ENCODE measurements at places on chromosomes 7 and 10.

DNA sequence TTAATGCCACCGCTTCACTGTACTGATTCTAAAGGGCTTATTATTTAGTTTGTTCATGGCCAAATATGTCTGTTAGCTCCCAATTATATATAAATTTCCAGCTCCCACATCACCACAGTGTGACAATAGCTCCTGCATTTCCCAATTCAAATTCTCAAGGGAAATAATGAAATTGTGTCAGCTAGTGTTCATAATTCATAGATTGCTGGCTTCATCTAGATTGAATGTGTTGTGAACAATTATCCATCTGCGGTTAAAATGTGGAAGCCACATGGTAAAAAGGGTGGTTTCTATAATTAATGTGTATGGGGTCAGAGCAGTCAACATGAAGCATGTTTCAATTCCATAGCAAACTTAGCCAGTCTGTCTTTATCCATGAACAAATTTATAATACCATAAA lies 154.3 kb downstream of the SEMA3E start:
- H3K27ac ChIP-seq = no peak overlapping the region
- H3K4me1 ChIP-seq = no peaks in the 10 kb centered on the region
- H3K27me3 ChIP-seq = no peaks in the 10 kb centered on the region
- no peak overlapping the region for H3K4me3 ChIP-seq
- H3K36me3 ChIP-seq = no peaks in the 10 kb centered on the region

GRCh38 chr10:11002485-11002884 lies 15.2 kb upstream of the CELF2 start:
- H3K4me1 ChIP-seq = no peaks in the 10 kb centered on the region
- no peak for DNase-seq
- H3K27me3 ChIP-seq = no peaks in the 10 kb centered on the region
- no peak overlapping the region for H3K27ac ChIP-seq
- no peak overlapping the region for H3K4me3 ChIP-seq
- no peaks in the 10 kb centered on the region for H3K36me3 ChIP-seq

GRCh38 chr10:75335191-75335590 lies 66.4 kb downstream of the ZNF503 start:
- H3K27ac ChIP-seq = no peak overlapping the region
- DNase-seq = no peak
- H3K4me3 ChIP-seq = no peak overlapping the region
- no peaks in the 10 kb centered on the region for H3K4me1 ChIP-seq
- H3K27me3 ChIP-seq = no peaks in the 10 kb centered on the region

- DNase-seq = no peak
- no peaks in the 10 kb centered on the region for H3K36me3 ChIP-seq
- H3K27me3 ChIP-seq = no peaks in the 10 kb centered on the region
- H3K4me3 ChIP-seq = no peak overlapping the region
Observed at GRCh38 chr7:159062569-159062968, 82.1 kb downstream of the VIPR2 start.

DNA sequence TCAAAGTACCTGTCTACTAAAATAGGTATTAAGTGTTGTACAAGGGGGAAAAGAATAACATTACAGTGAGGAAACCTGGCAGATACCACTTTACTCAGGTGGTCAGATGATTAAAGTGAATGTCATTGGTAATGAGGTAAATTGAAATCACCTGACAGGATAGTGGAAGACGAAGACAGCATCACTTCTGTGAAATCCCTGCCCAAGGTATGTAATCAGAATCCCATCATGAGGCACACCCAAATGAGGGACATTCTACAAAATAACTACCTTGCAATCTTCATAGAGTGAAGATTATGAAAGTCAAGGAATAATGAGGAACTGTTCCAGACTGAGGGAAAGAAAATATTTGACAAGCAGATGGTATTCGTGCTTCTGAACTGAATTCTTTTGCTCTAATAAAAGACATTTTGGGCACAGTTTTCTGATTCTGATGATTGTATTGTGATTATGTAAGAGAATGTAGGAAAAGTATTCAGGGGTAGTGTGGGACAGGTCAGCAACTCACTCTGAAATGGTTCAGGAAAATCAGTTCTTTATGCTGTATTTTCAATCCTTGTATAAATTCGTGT lies 33.3 kb upstream of the ARMS2 start:
- no peak overlapping the region for H3K4me3 ChIP-seq
- no peaks in the 10 kb centered on the region for H3K27me3 ChIP-seq
- no peaks in the 10 kb centered on the region for H3K36me3 ChIP-seq
- DNase-seq = no peak
- no peak overlapping the region for H3K27ac ChIP-seq

- H3K27ac ChIP-seq = no peak overlapping the region
- H3K36me3 ChIP-seq = no peaks in the 10 kb centered on the region
- H3K27me3 ChIP-seq = no peaks in the 10 kb centered on the region
Observed at GRCh38 chr10:27536437-27536836, 32.3 kb downstream of the RAB18 start.

DNA sequence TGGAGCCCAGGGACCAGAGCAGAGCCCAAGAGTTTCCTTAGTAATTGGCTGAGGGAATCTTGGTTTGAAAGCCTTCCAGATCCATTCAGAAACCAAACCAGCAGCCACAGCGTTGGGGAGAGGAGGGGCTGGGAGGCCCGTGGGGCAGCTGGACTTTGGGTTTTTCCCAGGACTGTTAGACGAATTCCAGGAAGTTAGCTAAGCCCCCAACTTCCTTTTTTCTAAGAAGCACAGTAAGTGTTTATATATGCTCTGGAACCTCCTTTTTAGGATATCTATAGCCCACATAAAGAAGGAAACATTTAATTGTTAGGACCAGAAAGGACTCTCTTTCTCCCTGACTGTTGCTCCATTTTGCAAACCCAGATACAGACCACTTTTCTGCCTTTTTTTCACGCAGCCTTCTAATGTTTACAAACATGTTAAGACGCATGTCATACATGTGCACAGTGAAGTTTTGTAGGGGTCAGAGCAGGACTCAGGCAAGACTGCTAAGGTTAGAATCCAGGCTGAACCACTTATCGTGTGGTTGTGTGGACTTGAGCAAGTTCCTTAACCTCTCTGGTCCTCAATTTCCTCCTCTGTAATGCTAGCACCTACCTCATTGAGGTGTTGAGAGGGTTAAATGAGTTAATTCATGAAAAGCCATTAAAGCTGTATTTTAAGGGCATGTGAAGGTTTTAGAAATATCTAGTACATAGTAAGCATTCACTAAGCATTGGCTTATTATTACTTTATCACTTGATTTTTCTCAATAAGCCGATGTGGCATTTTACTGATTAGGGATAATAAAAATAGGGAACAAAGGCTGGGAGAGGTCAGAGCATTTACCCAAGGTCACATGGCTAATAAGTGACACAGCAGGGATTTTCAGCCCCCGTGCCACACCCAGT lies 42.4 kb downstream of the TBATA start:
- no peak overlapping the region for H3K27ac ChIP-seq
- H3K36me3 ChIP-seq = no peaks in the 10 kb centered on the region
- no peak overlapping the region for H3K4me3 ChIP-seq
- no peak for DNase-seq
- H3K27me3 ChIP-seq = no peaks in the 10 kb centered on the region
- peaks cover 31% of the 10 kb centered on the region for H3K4me1 ChIP-seq

DNA sequence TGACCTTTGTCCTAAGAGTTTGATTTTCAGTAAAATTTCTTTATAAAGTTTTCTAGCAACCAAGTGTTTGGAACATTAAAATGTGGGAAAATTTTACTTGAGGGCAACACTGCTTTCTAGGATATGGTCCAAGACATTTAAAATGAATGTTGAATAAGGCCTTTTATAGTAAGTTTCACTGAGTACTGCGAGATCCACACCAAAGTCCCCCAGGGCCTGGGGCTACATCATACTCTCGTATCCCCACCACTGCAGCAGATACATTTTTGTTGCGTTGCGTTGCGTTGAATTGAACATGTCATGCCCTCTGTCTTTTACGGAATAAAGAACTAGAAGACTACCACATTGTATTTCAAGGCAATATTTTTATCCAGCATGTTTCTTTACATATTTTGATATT lies 44.5 kb downstream of the PRTFDC1 start:
- no peaks in the 10 kb centered on the region for H3K36me3 ChIP-seq
- H3K4me1 ChIP-seq = no peaks in the 10 kb centered on the region
- no peak overlapping the region for H3K4me3 ChIP-seq
- no peaks in the 10 kb centered on the region for H3K27me3 ChIP-seq
- no peak for DNase-seq

- DNase-seq = no peak
- no peaks in the 10 kb centered on the region for H3K36me3 ChIP-seq
- H3K4me1 ChIP-seq = no peaks in the 10 kb centered on the region
- no peak overlapping the region for H3K27ac ChIP-seq
- H3K4me3 ChIP-seq = no peak overlapping the region
Observed at GRCh38 chr7:106693677-106694353, 32.9 kb upstream of the CCDC71L start.

- no peak overlapping the region for H3K4me3 ChIP-seq
- H3K36me3 ChIP-seq = no peaks in the 10 kb centered on the region
- no peaks in the 10 kb centered on the region for H3K4me1 ChIP-seq
- no peak overlapping the region for H3K27ac ChIP-seq
- DNase-seq = no peak
Observed at GRCh38 chr7:100190048-100190711, 12.5 kb downstream of the STAG3 start.

GRCh38 chr7:84058311-84059076 lies 136.1 kb downstream of the SEMA3A start:
- H3K4me3 ChIP-seq = no peak overlapping the region
- DNase-seq = no peak

GRCh38 chr10:118564652-118565051 lies 30.8 kb downstream of the PRLHR start:
- H3K36me3 ChIP-seq = no peaks in the 10 kb centered on the region
- peaks cover 3% of the 10 kb centered on the region for H3K4me1 ChIP-seq
- H3K27me3 ChIP-seq = no peaks in the 10 kb centered on the region
- DNase-seq = peak; percentile 69
- H3K4me3 ChIP-seq = no peak overlapping the region

DNA sequence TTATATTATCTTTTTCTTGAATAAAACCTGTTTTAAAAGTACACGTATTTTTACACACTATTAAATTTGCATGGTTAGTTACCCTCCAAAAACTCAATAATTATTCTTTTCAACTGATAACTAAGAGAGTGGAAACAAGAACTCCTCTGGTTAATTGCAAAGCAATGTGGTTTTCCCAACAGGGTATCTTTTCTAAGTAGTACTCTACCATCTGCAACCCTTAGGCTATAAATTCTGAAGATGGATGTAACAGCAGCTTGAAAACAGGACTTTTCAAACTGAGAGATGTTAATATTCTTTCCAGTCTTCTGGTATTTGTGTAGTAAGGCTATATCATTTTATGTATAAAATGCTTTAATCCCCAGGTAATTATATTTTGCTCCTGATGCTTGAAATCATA lies 916.1 kb upstream of the POT1 start:
- H3K36me3 ChIP-seq = no peaks in the 10 kb centered on the region
- no peaks in the 10 kb centered on the region for H3K4me1 ChIP-seq
- no peaks in the 10 kb centered on the region for H3K27me3 ChIP-seq
- no peak overlapping the region for H3K27ac ChIP-seq
- no peak overlapping the region for H3K4me3 ChIP-seq

DNA sequence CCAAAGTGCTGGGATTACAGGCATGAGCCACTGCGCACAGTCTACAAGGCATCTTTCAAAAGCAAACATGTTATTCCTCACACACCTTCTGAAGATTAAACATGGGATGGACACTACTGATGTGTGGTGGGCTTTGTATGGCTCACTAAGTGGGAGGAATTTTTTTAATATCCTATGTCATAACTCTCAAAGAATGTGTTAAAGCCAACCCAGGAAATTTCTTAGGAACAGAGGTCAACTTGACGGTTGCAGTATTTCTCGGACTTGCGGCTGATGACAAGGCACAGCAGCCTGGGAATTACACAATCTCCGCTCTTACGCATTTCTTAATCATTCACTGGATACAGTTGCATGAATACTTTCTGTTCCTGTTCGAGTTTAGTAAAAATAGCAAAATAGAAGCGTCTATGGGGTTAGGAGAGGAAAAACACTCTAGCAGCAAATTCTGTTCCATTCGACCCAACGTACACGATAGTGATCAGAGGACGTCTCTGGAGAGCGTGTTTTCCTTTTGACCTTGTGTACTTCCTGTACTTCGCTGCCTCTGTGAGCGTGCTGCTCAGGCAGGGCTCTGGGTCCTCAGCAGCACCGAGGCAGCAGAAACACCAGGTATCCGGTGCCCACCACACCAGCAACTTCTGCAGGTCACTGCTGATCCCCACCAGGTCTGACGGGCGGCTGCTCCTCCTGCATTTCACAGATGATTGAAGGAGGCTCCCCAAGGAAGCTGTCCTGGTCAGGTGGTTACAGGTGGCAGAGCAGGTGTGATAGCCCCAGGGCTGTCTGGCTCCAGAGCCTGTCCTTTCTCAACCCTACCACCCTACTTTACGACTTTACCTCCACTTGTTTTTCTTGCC lies 26.4 kb upstream of the SRGN start:
- no peak for DNase-seq
- H3K4me1 ChIP-seq = peaks cover 14% of the 10 kb centered on the region
- peak overlapping the region; percentile 81 for H3K27ac ChIP-seq

DNA sequence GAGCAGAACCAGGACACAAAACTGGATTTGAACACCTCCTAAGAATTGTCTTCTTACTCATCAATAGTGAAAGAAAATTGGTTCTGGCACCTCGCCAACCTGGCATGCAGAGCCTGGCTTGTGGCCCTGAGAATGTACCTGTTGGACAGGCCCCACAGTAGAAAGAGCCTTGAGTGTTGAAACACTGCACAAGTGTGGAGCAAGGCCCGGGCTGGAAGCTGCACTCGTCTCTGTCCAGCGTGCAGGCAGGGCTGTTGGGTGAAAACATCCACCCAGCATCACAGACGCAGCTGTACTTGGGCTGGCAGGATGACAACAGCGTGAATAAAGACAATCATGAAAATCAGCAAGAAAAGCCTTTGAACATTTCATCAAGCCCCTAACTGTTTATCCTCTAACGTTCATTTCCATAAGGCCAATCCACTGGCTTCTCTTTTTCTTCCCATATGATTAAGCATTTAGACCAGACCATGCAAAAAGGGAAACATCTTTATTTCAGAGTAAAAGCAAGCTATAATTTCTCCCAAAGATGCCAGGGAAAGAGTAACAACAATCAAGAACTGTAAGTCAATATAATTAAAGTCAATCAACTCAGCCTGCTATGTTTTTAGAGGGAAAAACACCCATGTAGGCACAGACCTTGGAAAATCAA lies 15.6 kb downstream of the CUBN start:
- H3K4me1 ChIP-seq = no peaks in the 10 kb centered on the region
- H3K27ac ChIP-seq = no peak overlapping the region
- H3K36me3 ChIP-seq = no peaks in the 10 kb centered on the region
- no peak overlapping the region for H3K4me3 ChIP-seq

GRCh38 chr10:132897516-132898381 lies 44.6 kb downstream of the CFAP46 start:
- H3K4me3 ChIP-seq = no peak overlapping the region
- H3K36me3 ChIP-seq = no peaks in the 10 kb centered on the region
- no peak overlapping the region for H3K27ac ChIP-seq

DNA sequence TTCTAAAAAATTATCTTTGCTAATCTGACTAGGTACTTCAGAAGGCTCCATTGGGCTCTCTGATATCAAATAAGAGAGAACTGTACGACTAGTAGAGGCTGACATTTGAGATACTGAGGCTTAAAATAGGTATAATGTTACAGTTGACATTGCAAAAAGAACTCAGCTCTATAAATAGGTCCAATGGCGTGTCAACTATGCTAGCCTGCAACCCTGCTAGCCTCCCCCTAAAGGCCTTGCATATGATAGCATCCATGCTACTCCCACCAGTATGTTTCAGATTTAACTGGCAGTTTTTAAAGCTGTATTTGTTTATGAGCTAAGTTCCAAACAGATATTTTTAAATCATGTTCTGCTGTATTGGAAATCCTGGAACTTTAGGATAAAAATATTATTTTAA lies at the start of gene PPP1R3A:
PPP1R3A (minus strand) TSS at position 64 of the 400 bp plus-strand sequence; CDS start at position 51, 13 bp downstream.
- DNase-seq = no peak
- H3K27me3 ChIP-seq = no peaks in the 10 kb centered on the region
- H3K4me1 ChIP-seq = no peaks in the 10 kb centered on the region
- H3K27ac ChIP-seq = no peak within 1 kb of the TSS
- H3K36me3 ChIP-seq = no peaks in the 10 kb centered on the region
- no peak within 1 kb of the TSS for H3K4me3 ChIP-seq
